Fibroblast of mammary gland (primary cell): ENCODE measurements at places on chromosomes 1 and 21.

DNA sequence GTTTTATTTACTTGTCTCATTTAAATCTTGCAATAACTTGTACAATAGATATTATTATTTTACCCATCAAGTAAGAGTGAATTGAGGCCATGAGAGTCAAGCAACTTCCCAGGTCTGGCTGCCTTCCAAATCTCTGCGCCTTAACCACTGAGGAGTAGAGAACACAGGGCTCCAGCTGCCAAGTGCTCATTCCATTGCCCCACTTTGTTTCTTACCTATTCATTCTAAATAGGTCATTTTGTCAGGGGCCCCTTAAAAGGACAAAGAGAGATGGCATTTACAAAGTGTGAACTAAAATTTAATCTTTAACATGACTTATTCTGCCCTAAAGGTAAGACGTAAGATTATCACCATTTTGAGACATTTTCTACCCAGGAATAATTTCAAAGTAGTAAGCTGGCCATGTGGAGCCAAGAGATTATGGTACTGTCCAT, 3.5 kb downstream of the PPP1R15B start:
- DNase-seq = peak; percentile 78

DNA sequence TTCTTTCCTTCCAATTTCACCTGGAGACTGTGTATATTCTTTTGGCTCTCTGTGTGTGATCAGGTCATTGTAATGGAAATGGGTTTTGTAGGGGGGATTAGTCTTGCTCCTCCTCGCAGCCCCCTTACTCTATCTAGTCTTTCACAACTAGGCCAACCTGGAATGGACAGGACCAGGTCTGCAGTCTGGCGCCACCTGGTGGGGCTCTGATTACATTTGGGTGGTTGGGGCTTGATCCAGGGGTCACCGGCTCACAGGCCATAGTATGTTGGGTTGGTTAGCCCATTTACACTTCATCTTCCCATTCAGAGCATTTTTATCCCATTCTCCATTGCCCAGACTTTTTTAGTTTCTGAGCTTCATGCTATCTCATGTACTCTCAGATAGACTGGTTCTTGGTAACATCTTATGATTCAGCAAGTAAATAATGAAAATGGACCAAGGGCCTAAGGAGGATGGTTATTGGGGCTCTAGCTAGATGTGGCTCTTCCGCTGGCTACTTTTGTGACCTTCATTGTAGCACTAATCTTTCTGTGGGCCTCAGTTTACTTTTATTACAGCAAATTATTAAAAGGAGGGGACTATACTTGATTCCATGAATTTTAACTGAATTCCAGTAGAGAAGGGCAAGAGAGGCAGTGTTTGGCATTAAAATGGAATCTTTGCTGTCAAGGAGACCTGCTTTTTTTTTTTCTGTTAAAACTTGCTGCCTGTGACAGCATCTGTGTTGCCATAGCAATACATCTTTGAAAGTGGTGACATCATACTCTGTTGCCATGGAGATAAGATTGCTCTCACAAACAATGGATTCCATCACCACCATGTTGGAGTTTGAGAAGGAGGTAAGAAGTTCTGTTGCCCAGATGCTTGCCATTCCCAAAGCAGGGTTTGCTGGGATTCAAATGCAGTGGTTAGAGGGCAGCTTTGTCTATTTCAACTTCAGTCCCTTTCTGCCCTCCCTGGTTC, 150.1 kb downstream of the PLXNA2 start:
- DNase-seq = peak; percentile 59

DNA sequence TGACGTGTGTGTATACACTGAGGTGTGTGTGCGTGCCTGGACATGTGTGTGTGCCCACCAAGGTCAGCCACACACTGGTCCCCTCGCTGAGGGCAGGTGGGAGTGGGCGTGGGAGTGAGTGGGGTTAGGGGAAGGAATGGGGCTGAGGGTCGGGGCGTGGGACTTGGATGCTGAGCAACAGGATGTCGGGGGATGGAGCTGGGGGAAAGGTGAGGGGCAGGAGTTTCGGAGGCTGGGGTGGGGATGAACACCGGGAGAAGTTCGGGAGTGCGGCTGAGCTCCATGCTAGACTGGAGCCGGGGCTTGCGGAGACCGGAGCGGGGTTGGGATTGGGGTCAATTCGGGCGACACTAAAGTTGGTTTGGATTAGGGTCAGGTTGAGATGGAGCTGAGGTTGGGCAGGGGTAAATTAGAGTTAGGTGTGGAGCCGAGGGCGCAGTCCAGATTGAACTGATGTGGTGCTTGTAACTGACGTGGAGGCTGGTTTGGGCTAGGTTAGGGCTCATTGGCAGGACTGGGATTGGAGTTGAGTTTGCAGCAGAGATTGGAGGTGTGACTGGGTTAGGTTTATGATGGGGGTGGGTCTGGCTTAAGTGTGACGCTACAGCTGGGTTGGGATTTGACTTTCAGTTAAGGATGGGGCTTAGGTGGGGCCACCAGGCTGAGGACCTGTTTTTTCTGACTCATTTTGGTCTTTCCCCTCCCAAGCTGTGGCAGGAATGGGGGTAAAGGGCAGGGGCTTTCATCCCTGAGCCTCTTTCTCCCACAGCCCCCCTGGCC, 3.3 kb upstream of the GUCA2A start:
- DNase-seq = no peak

- no peak for DNase-seq
These were observed 674 bp downstream of the BCL10 start for GRCh38 chr1:85275701-85276214.

- DNase-seq = no peak
These were observed 486.5 kb downstream of the SIPA1L2 start for GRCh38 chr1:232143315-232143886.

DNA sequence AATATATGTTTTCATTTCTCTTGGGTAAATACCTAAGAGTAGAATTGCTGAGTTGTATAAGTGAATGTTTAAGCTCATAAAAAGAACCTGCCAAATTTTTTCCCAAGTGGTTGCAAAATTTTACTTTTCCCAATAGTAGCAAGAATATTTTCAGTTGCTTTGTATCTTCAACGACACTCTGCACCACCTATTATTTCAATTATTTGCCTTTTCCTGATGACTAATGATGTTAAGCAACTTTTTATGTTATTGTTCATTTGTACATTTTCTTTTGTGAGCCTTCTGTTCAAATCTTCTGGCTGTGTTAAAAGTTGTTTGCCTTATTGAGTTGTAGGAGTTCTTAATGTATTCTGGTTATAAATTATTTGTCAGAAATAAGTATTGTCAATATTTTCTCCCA, 299.1 kb upstream of the NRIP1 start:
- DNase-seq = peak; percentile 62

GRCh38 chr1:100290291-100290690, 24.3 kb downstream of the RTCA start:
- DNase-seq = peak; percentile 26

- DNase-seq = no peak
These were observed 50.9 kb upstream of the NR5A2 start for GRCh38 chr1:199976496-199977144.

DNA sequence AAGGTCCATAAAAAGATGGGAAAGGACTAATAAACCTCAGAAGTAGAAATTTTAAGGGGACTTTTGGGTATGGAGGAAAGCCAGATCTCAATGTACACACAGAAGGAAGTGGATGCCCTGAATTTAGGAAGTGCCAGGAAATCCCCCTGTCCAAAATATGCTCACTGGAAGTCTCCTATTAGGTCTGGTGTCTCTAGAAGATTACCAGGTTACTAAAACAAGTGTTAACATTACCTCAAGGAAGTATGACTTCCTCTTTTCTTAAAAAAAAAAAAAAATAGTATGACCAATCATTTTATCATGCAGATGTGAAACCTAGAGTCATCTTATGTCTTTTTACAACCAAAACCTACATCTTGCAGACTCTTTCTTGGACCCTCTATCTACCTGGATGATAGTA, 30.7 kb downstream of the CD58 start:
- no peak for DNase-seq

- no peak for DNase-seq
These were observed 83.3 kb upstream of the TMEM51 start for GRCh38 chr1:15070145-15070748.
